Ovary (tissue), 10 donors: ENCODE measurements at places on chromosomes 7 and 10. TPM values are rescaled to one million over a fixed set of nuclear protein-coding genes. Genes with fewer than 3 reads are reported as not detected.
A peak's percentile ranks its signal among the peaks of the same experiment; 100 is the strongest.

DNA sequence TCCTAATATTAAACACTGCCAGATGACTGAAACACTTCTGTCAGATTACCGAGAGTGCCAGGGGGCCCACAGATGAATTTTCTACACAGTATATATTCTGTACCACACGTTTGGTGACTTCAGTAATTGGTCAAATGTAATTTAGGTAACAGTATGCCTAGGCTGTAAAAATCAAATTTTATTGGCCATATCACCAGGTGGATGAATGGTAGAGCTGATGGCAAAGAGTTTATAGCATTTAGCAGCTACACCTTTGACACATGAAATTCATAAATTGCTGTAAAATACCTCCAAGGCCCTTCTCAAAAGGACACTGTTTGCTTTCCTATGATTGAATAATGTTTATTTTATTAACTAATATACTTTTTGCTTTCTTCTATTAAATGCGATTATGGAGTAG lies 101.3 kb downstream of the ARID5B start:
- DNase-seq = no peak
- no peaks in the 10 kb centered on the region for H3K27me3 ChIP-seq
- H3K27ac ChIP-seq = no peak overlapping the region
- H3K4me3 ChIP-seq = no peak overlapping the region
- no peaks in the 10 kb centered on the region for H3K36me3 ChIP-seq

- H3K36me3 ChIP-seq = no peaks in the 10 kb centered on the region
- DNase-seq = no peak
- no peak overlapping the region for H3K27ac ChIP-seq
- no peaks in the 10 kb centered on the region for H3K4me1 ChIP-seq
These were observed 489.2 kb downstream of the ZNF33B start for GRCh38 chr10:42149027-42149700.

- no peak overlapping the region for H3K27ac ChIP-seq
- no peaks in the 10 kb centered on the region for H3K4me1 ChIP-seq
- no peaks in the 10 kb centered on the region for H3K27me3 ChIP-seq
- DNase-seq = no peak
- H3K4me3 ChIP-seq = no peak overlapping the region
These were observed 46.4 kb downstream of the ABCB5 start for GRCh38 chr7:20661884-20662283.

- no peaks in the 10 kb centered on the region for H3K36me3 ChIP-seq
- no peaks in the 10 kb centered on the region for H3K27me3 ChIP-seq
- H3K27ac ChIP-seq = no peak overlapping the region
- no peak for DNase-seq
- no peak overlapping the region for H3K4me3 ChIP-seq
These were observed 507.2 kb upstream of the FOXK1 start for GRCh38 chr7:4174884-4175283.

DNA sequence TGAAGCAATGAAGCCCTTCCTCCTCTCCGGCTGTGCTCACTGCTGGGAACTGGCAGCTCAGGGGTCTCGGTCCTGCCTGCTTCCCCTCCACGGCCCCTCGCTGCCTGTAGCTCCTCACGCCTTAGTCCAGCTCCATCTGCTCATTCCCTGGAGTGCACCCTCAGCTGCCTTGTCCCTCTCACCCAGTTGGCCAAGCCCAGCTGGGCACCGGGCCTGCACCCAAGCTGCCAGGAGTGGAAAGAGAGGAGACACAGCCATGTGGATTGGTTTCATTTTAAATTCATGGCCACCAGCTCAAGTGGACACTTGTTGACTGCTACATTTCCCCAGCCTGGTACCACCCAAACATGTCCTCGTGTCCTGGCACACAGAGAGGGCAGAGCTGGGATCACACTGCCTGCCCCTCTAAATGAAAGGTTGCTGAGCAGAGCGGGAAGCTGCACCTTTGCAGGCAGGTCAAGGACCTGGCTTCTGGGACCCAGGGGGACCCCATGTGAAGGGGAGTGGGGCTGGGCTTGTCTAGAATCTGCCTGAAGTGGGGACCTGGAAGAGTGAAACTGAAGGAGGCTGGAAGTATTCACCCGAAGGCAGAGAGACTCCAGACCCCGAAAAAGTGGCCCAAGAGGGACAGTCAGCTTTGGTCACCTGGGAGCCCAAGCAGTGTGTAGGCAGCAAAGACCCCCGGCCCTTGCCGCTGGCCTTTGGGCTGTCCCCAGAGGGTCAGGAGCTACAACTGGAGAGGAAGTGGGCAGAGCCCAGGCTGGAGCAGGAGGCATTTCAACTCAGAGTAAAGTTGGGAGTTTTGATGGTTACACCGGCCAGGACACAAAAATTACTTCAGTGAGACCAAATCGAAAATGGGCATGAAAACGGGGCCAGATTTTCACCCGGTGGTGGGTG lies 15.0 kb upstream of the BNIP3 start:
- DNase-seq = peak; percentile 54
- peak overlapping the region; percentile 78 for H3K27ac ChIP-seq
- no peak overlapping the region for H3K4me3 ChIP-seq
- no peaks in the 10 kb centered on the region for H3K27me3 ChIP-seq
- peaks cover 29% of the 10 kb centered on the region for H3K4me1 ChIP-seq

Gene PRR15
- 6.9 TPM for total RNA-seq

Gene ATE1
- total RNA-seq = 31.2 TPM

Gene LHFPL3
- 0.53 TPM for total RNA-seq

Gene PRTFDC1
- total RNA-seq = 21.3 TPM

Gene VCL
- total RNA-seq = 126 TPM

Gene ARHGEF5
- 12.6 TPM for total RNA-seq

Gene GPC2
- 3.1 TPM for total RNA-seq
